Activated naive CD8-positive, alpha-beta T cell treated with anti-CD3 and anti-CD28 coated beads, Interleukin-2, amount 50 U/mL, for 16 hours (primary cell): ENCODE measurements at places on chromosomes 6 and 20.

GRCh38 chr6:128242765-128243403 lies 277.5 kb downstream of the PTPRK start:
- DNase-seq, result no peak

- no peak for DNase-seq
These were observed 103.9 kb downstream of the AIG1 start for GRCh38 chr6:143164565-143165105.

DNA sequence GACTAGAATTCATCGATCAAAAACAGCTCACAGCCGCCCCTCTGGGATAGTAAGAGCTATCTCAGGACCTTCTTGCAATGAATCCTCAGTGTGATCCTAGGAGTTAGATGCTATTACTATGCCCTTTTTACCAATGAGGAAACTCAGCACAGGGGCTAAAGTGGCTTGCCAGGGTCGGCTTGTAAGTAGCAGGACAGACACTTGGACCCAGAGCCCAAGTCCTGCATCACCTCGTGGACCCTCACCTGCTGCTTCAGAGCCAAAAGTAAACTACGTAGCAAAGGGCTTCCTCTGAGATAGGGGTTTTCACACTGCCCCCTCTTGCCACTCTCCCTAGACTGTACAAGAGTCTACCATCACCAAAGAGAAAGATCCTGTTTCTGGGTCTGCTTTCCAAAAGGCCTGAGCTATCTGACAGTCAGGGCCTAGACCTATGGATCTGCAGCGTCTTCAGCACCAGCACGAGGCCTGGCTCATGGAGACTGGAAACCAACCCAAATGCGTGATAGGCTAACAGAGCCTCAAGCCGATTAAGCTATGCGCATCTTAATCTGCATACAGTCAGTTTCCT lies 172.3 kb downstream of the ANKRD60 start:
- no peak for DNase-seq

GRCh38 chr6:73145690-73146089 lies 79.6 kb downstream of the KHDC1L start:
- no peak for DNase-seq

DNA sequence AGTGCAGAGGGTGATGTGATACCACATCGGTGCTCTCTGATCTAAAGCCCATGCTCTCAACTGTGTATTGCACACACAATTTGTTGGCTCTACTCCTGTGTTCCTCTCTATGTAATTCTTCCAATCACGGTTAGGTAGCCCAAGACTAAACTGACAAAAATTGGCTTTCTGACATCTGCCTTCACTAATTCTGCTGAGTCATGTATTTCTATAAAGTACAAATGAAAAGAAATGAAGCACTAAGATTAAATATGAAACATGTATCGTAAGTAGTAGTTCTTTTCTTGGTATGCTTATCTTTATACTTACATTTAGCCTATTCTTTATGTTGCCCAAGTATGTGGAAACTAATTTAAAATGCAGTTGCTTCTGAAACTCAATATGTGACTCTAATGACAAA lies 7.7 kb upstream of the MLIP start:
- DNase-seq, result no peak

DNA sequence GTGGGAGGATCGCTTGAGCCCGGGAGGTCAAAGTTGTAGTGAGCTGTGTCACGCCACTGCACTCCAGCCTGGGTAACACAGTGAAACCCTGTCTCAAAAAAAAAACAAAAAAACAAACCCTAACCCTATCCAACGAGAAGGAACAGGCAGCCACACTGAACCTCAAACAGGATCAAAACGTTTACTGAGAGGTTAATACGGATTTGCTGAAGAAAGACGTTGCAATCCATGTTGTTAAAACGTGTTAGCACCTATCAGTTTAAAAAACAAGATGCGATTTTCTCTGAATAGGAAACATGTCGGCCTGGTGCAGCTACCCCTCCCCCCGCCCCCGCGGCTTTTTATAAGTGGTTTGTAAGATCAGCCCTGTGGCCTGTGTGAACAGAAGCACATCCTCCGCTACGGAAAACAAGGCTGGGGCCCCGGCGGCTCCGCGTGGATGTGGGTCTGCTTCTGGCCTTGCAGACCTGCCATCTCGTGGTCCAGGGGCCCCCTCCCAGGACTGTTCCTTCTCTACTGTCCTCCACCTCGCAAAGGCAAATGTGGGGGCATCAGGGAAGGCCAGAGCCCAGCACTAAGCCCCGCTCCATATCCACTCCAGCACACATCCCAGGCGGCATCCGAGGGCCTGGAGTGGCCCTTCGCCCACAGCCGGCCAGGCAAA lies 11.4 kb downstream of the SLC2A4RG start:
- DNase-seq, result no peak
